ENCODE measurements at places on chromosomes 4 and X. TPM values are rescaled to one million over a fixed set of nuclear protein-coding genes. Genes with fewer than 3 reads are reported as not detected.

Gene ZRSR2
- total RNA-seq = 3.9 TPM

Gene ADAM29
- not detected for total RNA-seq

Gene P2RY4
- total RNA-seq = 0.35 TPM

Gene TRIM60
- not detected for total RNA-seq

Gene PROM1
- 34.9 TPM for total RNA-seq

Gene FAM47A
- not detected for total RNA-seq

Gene GPR78
- 0.76 TPM for total RNA-seq

Gene FAM184B
- total RNA-seq = 1.6 TPM

Gene POU3F4
- 2.0 TPM for total RNA-seq

Gene HS3ST1
- 4.1 TPM for total RNA-seq

Measured in metanephros (tissue), 2 donors.